Activated T-cell treated with anti-CD3 and anti-CD28 coated beads for 48 hours (primary cell): ENCODE measurements at places on chromosomes 5 and 9.

DNA sequence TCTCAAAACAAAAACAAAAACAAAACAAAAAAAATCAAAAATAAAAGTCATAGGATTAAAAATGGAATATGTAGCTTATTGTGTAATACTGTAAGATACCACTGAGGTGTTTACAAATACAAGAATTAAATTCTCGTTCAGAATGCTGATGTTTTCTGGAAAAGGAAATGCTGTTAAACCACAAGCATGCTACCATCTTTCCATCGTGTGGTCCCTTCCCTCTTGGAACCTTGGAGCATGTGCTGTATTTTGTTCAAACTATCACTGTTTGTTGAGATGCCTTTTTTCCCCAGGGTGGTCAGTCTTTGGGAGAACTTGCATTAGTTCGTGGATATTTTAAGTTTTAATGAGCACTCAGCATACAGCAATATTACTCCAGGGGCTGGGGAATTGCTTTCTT is 39.7 kb downstream of the SUB1 start:
- DNase-seq, result no peak

- DNase-seq, result no peak
These were observed 318.8 kb downstream of the DNAH5 start for GRCh38 chr5:13625616-13626198.

GRCh38 chr9:1922026-1922425 is 93.1 kb upstream of the SMARCA2 start:
- no peak for DNase-seq

DNA sequence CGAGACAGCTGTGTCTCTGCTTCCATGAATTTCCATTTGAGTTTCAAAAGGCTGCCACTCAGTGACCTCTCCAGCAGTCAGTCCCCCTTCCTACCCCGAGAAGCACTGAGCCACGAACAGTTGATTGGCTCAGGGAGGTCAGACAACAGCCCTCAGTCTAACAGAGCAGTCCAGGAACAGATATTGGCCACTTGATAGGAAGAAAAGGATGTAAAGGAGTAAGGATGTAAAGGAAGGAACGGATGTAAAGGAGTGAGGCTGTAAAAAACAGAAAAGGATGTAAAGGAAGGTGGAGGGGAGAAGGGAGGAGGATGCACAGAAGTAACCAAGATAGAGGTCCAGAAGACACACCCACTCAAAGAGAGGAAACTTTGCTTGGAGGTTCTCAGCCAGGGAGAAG is 3.2 kb upstream of the NR4A3 start:
- no peak for DNase-seq

DNA sequence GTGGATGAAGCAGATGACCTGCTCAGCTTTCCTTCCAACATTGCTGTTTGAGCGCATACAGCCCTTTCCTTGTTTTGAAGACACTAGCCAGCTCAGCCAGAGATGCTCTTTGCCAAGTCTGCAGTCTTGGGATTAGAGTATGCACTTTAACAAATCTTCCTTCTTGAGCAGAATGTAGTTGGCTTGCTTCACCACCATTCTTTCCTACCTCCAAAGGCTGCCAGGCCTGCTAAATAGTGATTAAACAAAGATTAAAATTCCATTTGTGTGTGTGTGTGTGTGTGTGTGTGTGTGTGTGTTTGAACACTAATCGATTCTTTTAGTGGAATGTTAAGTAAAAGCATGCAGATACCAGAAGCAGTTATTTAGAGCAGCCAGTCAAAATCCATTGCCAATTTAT is 97.6 kb downstream of the GALNT10 start:
- no peak for DNase-seq
